ENCODE measurements at places on chromosomes 5 and 9.

- DNase-seq: no peak
Measured at GRCh38 chr5:173864126-173865050, 23.8 kb upstream of the CPEB4 start.

DNA sequence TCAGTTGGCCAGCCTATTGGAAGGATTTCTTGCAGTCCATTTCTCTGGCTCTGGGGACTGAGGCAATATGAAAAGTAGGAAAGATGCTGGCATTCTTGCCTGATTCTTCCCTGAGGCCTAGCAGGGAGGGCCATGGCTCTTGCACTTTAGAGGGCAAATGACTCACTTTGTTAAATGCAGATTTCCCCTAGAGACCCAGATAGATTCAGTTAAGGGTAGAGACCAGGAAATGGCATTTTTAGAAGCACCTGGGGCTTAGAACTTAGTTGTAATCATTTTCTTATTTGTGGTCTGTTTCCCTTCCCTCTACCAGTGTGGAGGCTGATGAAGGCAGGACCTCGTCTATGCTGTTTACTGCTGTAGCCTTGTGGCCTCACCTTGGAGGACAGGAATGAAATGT lies 112.8 kb upstream of the NR3C1 start:
- no peak for DNase-seq

- no peak for DNase-seq
Measured at GRCh38 chr9:132806306-132806705, 71.8 kb downstream of the AK8 start.

DNA sequence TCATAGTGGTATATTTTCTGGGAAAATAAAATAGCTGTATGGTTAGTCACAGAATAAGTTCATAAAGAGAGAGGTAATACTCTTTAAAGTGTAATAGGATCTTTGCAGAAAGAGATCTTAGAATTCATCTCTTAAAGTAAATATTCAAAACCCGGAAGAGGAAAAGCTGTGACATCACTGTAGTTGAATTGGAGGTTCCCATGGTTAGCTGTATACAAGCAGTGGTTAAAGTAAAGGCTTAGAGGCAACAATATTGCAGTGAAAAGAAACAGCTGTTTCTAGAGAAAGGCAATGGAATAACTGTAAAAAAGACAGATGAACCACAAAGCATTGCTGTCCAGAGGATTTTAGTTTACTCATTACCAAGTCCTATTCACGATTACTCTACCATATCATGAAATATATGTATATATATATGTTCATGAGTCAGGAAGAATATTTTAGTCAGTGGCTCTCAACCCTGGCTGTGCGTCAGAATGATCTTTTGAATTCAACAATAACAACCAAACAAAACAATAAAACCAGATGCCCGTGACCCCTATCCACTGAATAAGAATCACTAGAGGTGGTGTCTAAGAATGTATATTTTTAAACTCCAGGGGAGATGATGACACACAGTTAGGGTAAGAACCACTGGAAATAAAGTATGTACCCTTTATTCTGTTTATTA lies 4.7 kb downstream of the ERCC6L2 start:
- DNase-seq: no peak

DNA sequence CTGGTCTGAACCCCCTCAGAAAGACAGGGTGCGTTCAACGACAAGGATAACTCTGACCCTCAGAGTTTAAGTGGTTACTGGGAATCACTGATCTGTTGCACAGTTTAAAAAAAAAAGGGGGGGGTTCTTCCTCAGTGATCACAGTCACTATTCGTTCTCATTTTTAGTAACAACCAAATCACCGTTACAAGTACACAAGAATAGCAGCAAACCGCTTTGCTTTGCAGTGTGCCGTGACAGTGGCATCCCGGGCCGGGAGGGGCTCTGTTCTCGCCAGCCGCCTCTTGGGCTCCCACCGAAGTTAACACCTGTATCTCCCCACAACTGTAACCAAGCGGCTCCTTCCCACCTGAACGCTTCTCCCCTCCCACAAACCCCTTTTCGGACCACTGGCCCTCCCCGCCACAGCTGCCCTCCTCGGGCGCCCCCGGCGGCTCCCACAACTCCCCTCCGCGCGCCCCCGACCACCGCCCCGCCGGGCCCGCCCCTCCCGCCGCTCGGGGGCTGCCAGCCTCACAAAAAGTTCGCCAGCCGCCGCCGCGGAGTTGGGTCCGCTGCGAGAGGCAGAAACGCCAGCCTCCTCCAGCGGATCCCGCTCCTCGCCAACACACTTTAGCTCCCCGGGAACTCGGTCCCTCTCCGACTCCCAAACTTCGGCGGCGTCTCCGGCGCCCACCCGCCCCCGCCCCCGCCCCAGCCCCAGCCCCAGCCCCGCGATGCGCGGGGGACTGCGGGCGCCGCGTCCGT lies 1.2 kb downstream of the SSBP2 start:
- peak; percentile 67 for DNase-seq

- no peak for DNase-seq
Measured at GRCh38 chr5:59584858-59585846, 308.4 kb downstream of the PDE4D start.

DNA sequence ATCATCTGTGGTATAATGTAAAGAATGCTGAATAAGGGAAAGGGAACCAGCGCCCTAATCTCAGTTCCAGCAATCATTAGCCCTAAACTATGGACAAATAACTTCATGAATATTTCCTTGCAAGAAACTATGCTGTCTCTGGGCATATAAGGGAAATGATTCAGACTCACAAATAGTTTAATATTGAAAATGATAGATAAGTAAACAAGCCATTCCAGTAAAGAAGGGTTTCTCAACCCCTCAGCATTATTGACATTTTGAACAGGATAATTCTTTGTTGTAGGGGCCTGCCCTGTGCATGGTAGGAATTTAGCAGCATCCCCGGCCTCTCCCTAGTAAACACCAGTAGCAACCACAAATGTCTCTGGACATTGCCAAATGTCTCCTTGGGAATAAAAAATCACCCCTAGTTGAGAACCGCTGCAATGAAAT lies 23.8 kb downstream of the C5 start:
- DNase-seq: no peak

GRCh38 chr9:134620751-134621557 lies 20.6 kb upstream of the COL5A1 start:
- peak; percentile 73 for DNase-seq

- DNase-seq: no peak
Measured at GRCh38 chr5:38673671-38674071, 117.2 kb upstream of the LIFR start.

- no peak for DNase-seq
Measured at GRCh38 chr5:143521846-143522400, 118.4 kb upstream of the NR3C1 start.

DNA sequence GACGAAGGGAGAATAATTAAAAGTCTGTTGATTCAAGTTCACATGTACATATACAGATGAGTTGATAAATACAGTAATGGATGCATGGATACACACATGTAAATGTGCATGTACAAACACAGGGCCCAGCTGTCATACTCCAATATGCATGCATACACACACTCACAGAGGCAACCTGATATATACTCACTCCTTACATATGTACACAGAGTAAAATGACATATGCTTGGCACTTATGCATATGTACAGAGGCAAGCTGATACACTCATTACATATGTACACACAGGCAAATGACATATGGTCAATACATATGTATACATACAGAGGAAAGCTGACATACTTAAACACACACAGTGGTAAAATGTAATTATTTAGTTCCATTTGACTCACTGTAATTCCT lies 7.2 kb upstream of the TMEFF1 start:
- no peak for DNase-seq

- DNase-seq: no peak
Measured at GRCh38 chr9:130998597-130999244, 10.3 kb upstream of the LAMC3 start.

- DNase-seq: no peak
Measured at GRCh38 chr5:57761513-57761912, 278.9 kb upstream of the ACTBL2 start.

DNA sequence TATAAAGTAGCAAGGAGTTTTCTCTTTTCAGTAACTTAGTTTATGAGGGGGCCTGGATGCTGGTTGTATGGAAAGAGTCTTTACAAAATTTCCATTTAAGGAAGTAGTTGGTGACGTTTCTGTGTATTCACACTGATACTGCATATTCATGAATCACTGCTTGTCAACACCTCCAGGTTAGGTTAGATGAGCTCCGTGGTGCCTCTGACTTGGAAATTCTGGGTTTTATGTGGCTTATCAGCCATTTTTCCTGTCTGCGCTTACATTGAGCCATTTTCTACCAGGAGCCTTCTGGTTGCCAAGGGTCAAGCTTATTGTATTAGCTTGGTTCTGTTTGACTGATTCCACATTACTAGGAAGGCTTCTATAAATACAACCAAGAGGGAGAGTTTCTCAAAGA lies 128.3 kb downstream of the SLC28A3 start:
- DNase-seq: no peak

DNA sequence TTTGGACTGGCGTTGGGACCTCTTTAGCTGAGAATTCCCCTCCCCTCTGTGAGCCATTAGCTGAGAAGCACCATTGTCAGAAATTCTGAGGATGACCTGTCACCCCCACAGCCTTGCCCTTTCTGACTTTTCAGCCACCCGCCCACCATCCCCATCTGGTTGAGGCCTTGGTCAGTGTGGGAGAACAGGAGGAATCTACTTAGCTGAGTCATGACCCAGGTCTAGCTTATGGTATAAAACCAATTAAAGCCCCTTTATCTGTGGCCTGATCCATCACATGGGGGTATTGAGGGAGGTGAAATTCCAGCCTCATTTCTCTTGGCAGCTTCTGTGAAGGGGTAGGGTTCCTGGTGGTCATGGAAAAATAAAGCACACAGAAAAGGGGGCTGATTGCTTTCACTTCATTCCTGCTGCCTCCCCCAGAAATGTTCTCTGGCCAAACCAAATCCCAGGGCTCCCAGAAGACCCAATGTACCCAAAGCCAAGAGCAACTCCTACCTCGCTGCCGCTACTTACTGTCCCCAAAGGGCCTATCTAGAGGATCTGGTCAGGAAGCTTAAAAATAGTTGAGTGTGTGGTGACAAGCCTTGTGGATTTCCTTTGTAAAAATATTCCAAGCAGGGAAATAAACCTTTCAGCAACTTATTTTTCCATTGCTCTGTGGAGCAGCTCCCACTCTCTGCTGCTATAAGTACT lies 174.8 kb upstream of the TNC start:
- peak; percentile 91 for DNase-seq

DNA sequence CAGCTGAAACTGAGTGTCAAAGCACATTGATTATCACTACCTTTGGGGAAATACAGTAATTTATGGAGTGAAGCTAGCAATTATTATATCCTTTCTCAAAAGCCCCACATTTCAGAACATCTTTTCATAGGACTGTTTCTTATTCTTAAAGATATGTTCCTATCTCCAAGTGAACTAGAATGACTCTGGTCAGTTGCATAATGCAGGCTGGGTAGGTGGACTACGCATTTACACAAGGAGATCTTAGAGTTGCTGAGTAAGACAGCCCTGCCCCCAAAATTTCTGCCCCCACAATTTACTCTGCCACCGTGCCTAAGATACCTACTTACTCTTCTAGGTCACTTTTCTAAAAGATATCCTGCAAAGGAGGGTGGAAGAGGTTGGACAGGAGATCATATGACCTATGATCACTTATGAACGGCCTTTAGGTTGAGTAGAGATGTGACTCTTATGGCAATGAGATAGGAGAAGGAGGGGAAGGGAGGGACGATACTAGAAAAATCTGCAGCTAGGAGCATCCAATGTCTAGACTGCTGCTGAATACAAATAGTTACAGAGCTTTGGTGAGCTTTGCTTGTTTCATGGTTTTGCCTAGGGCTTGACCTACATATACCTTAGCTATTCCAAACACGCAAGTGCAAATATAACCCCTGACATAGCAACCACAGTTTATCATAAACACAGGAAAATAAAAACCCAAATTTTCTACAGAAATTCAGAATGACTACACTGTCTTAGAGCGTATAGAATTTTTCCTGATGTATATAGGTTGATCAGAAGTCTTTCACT lies 121.7 kb downstream of the GLIS3 start:
- no peak for DNase-seq

DNA sequence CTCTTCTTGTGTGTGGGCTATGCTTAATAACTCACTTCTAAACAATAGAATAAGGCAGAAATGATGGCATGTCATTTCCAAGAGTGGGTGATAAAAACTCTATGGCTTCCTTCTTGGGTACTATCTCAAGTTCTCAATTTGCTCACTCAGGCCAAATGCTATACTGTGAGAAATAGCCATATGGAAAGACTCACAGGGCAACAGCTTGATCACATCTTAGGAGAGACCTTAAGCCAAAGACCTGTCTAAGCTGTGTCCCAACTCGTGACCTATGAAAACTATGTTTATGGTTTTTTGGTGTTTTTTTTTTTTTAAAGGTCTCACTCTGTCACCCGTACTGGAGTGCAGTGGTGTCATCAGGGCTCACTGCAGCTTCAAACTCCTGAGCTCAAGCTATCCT lies 2.1 kb upstream of the UIMC1 start:
- DNase-seq: no peak

DNA sequence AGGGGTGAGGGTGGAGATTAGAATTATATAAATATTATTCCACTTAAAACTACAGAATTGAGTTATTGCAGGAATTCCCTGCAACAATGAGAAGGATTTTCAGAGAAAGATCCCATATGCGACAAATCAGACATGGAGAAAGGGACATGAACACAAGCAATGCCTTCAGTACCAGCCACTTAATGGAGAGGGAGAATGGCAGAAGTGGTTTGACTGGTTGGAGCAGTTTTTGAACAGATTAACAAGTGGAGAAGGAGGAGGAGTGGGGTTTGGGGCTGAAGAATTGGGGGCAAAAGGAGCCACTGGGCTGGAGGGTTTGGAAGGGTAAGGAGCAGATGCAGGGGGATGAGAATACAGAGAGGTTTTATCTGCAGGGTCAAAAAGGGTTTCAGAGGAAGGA lies 620.9 kb upstream of the PTPRD start:
- no peak for DNase-seq

- DNase-seq: no peak
Measured at GRCh38 chr9:133054194-133054890, 7.4 kb upstream of the CEL start.

- peak; percentile 81 for DNase-seq
Measured at GRCh38 chr5:150001660-150002486, 1.3 kb downstream of the HMGXB3 start.

DNA sequence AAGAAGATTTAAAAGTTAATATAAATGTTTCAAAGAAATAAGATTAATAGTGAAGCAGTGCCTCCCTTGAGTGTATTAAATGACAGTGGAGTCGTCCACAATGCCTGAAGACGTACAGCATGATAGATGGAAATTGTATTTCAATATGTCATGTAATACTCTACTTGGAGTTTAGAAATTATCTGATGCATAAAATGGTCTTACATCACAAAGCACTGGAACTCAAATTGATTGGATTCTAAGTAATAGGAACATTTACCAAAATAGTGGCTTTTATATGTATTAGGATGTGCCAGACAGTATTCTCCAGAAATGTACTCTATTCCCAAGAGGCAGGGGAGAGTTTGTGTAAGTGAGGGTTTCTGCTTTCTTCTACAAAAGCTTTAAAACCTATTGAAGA lies 49.4 kb downstream of the CDH10 start:
- DNase-seq: no peak

Measured in islet precursor cell (in vitro differentiated cells).